Naive thymus-derived CD4-positive, alpha-beta T cell (primary cell): ENCODE measurements at places on chromosomes 2 and 18.

GRCh38 chr18:34121200-34121721 is 103.5 kb downstream of the NOL4 start:
- no peaks in the 10 kb centered on the region for H3K27me3 ChIP-seq
- no peaks in the 10 kb centered on the region for H3K4me1 ChIP-seq
- no peaks in the 10 kb centered on the region for H3K36me3 ChIP-seq
- no peak for DNase-seq

GRCh38 chr2:146037334-146037870 is 1517.5 kb upstream of the ZEB2 start:
- H3K27ac ChIP-seq: no peak overlapping the region
- no peak overlapping the region for H3K4me3 ChIP-seq
- H3K4me1 ChIP-seq: no peaks in the 10 kb centered on the region

GRCh38 chr2:221360312-221360711 is 211.8 kb downstream of the EPHA4 start:
- no peaks in the 10 kb centered on the region for H3K36me3 ChIP-seq
- H3K4me3 ChIP-seq: no peak overlapping the region
- no peaks in the 10 kb centered on the region for H3K4me1 ChIP-seq
- no peak overlapping the region for H3K27ac ChIP-seq
- DNase-seq: no peak
- H3K27me3 ChIP-seq: no peaks in the 10 kb centered on the region

GRCh38 chr2:144489315-144489916 is 30.5 kb downstream of the ZEB2 start:
- no peaks in the 10 kb centered on the region for H3K27me3 ChIP-seq
- no peak for DNase-seq
- no peak overlapping the region for H3K4me3 ChIP-seq
- H3K36me3 ChIP-seq: no peaks in the 10 kb centered on the region
- no peak overlapping the region for H3K27ac ChIP-seq

DNA sequence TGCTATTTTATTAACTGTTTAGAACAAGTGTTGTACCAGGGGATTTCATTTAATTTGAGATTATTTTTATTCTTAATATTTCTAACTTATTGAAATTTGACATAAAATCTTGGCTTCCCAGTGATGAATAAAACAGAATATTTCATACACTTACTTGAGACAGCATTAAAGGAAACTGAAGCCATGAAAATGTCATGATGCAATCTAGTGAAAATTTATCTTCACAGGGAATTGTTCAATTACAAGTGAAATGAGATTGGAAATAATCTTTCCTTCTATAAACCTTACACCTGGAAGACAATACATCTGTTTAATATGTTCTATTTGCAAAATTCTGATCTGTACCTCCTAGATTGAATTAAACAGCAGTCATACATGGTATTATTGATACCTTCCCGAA is 511.0 kb upstream of the CDH7 start:
- no peak for DNase-seq
- H3K4me3 ChIP-seq: no peak overlapping the region
- H3K4me1 ChIP-seq: no peaks in the 10 kb centered on the region
- no peaks in the 10 kb centered on the region for H3K36me3 ChIP-seq
- H3K27me3 ChIP-seq: no peaks in the 10 kb centered on the region
- no peak overlapping the region for H3K27ac ChIP-seq

GRCh38 chr18:65057439-65058083 is 693.3 kb upstream of the CDH7 start:
- H3K27me3 ChIP-seq: no peaks in the 10 kb centered on the region
- DNase-seq: no peak
- H3K4me3 ChIP-seq: no peak overlapping the region
- no peaks in the 10 kb centered on the region for H3K4me1 ChIP-seq

DNA sequence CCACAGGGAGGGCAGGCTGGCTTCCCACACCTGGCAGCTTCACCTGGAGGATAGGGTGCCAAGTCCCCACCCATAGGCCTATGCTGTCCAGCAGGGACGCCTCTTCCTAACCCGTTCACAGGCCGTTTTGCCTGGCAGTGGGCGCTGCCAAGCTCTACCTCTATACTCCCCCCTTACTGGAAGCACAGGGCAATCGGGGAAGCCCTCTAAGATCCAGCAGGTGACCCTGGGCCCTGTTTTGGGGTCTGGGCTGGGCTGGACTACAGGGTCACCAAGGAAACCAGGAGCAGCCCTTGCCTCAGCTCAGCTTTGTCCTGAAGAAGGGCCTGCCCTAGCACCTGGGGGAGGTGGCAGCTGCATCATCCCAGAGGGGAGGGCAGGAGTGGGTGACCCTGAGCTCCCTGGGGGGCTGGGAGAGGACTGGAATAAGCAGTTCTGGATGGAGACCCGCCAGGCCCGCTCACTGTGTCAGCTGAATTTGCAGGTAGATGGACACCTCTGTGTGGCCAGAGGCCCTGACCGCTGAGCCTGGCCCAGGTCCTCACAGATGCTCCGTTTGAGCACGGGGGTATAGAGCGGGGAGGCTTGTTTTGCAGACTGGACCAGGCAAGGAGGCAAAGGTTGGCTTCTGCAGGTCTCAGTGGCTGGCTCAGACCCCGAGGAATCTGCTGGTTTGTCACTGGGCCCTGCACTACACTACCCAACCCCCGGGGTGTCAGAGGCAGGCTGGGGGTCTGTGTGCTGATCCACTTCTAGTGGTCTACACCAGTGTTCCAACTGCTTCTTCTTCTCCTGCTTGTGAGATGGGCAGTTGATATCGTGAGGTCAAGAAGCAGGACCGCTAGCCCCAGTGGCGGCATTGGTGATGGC is 163.1 kb downstream of the ASB1 start:
- no peaks in the 10 kb centered on the region for H3K36me3 ChIP-seq
- H3K4me1 ChIP-seq: no peaks in the 10 kb centered on the region
- H3K27me3 ChIP-seq: no peaks in the 10 kb centered on the region
- H3K4me3 ChIP-seq: no peak overlapping the region
- no peak overlapping the region for H3K27ac ChIP-seq

DNA sequence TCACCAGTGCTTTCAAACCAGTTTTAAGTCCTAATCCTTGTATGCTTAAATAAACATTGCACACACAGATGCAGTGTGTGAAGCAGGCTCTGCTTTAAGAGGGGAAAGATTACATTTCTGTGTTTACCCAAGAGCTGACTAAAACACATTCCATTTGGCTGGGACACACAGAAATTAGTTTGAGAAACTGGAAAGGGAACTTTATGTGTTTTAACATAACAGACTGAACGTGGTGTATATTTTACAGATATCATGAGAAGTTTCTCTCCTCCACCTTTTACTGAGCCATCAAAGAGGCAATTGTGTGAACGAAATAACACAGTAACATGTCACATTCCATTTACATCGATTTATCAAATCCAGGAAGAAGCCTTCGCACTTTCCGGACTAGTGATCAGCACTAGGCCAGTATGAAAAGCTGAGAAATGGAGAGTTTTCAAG is 121.8 kb downstream of the MAIP1 start:
- no peak overlapping the region for H3K4me3 ChIP-seq
- no peaks in the 10 kb centered on the region for H3K4me1 ChIP-seq
- no peaks in the 10 kb centered on the region for H3K27me3 ChIP-seq
- no peaks in the 10 kb centered on the region for H3K36me3 ChIP-seq

DNA sequence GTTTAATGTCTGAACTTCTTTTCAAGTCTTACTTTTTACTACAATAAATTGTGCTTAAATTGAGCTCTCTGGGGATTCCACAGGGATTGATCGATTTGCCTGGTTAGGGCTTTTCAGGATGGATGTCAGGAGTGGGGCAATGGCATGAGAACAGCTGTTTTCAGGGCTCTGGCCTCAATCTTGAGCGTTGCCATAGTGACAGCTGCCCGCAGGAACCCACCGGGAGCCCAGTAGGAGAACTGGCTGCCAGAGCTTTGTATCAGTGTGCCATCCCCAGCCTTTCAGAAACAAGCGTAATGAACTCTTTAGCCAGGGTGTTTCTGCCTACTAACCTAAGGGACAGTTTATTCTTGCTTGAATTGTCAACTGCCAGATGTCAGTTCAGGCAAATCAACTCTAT is 93.5 kb downstream of the GALNT3 start:
- no peak overlapping the region for H3K4me3 ChIP-seq
- H3K4me1 ChIP-seq: no peaks in the 10 kb centered on the region
- H3K27ac ChIP-seq: no peak overlapping the region
- no peaks in the 10 kb centered on the region for H3K36me3 ChIP-seq

DNA sequence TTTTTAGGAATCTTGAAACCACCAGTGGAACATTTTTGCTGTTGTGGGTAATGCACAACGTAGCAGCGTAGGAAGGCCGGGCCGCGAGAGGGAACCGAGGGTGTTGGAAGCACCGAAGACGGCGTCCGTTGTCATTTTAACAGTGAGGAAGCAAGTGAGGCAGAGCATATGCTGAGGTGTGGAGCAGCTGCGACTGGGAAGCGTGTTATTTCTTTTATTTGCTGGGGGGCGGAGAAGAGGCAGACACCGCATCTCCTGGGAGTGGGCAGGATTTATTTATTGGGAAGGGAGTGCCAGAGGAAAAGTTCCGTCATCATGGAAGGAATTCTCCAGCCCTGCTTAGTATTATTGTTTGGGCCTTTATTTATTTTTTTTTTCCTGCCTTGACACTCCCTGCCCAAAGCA is 232.8 kb downstream of the KLHL29 start:
- no peak overlapping the region for H3K4me3 ChIP-seq
- H3K27ac ChIP-seq: no peak overlapping the region
- no peaks in the 10 kb centered on the region for H3K36me3 ChIP-seq
- DNase-seq: no peak

GRCh38 chr2:69021727-69022126 is 8.7 kb downstream of the ANTXR1 start:
- DNase-seq: no peak
- no peaks in the 10 kb centered on the region for H3K4me1 ChIP-seq
- no peak overlapping the region for H3K27ac ChIP-seq
- no peaks in the 10 kb centered on the region for H3K27me3 ChIP-seq
- no peaks in the 10 kb centered on the region for H3K36me3 ChIP-seq
- no peak overlapping the region for H3K4me3 ChIP-seq

DNA sequence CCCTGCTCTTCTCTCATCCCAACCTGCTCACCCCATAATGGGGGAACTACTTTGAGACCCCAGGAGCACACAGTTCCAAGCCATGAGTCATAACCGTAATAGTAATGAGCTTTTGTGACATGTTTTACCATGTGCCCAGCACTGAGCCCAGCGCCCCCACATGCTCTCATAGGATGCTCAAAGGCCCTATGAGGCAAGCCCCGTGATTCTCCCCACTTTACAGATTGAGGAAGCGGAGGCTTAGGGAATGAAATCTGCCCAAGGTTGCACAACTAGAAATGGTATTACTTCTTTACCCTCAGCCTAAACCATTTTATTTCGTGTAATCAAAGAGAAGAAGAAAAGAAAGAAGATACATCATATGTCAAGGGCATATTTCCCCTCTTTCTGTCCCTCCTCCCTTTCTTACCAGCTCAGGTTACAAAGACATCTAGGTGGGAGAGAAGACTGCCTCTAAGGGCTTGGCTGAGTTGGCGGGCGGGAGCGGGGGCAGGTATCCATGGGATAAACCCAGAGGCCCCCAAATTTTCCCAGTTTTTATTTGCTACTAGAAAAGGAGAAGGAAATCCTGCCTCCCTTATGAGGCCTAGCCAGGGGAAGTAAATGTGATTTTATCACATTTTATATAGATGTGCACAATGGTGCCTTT is 24.2 kb downstream of the BCL11A start:
- no peak overlapping the region for H3K27ac ChIP-seq
- no peaks in the 10 kb centered on the region for H3K4me1 ChIP-seq
- no peaks in the 10 kb centered on the region for H3K36me3 ChIP-seq
- no peak overlapping the region for H3K4me3 ChIP-seq
- DNase-seq: no peak

- no peaks in the 10 kb centered on the region for H3K4me1 ChIP-seq
- DNase-seq: no peak
- peaks cover 11% of the 10 kb centered on the region for H3K27me3 ChIP-seq
- no peak within 1 kb of the TSS for H3K4me3 ChIP-seq
- H3K27ac ChIP-seq: no peak within 1 kb of the TSS
Measured at GRCh38 chr2:149330127-149331022, at the start of gene LYPD6. LYPD6 (plus strand) TSS chr2:149330587; CDS start chr2:149437709, 107,122 bp downstream.

- H3K4me1 ChIP-seq: no peaks in the 10 kb centered on the region
- H3K4me3 ChIP-seq: no peak overlapping the region
- no peaks in the 10 kb centered on the region for H3K27me3 ChIP-seq
- H3K27ac ChIP-seq: no peak overlapping the region
Measured at GRCh38 chr2:2869553-2869952, 508.1 kb downstream of the EIPR1 start.

GRCh38 chr2:61626827-61627226 is 88.7 kb upstream of the XPO1 start:
- H3K36me3 ChIP-seq: no peaks in the 10 kb centered on the region
- no peak overlapping the region for H3K4me3 ChIP-seq
- DNase-seq: no peak

DNA sequence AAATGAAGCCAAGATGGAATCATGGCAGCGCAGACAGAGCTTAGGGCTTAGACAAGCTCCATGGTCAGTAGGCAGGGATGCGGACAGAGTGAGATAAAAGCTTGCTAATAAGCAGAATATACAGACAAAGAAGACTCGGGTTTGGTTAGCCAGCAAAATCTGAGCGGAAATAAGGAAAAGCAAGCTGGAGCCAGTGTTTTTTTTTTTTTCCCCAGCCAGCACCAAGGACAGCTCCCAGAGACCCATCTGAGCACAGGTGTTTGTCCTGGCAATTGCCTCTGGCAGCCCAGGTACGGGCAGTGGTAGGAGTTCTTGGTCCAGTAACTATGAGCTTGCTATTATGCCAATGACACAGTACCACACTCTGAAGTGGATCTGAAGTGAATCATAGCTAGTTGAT is 187.6 kb downstream of the ADCYAP1 start:
- H3K36me3 ChIP-seq: no peaks in the 10 kb centered on the region
- no peak overlapping the region for H3K4me3 ChIP-seq
- H3K27ac ChIP-seq: no peak overlapping the region
- no peaks in the 10 kb centered on the region for H3K4me1 ChIP-seq

- H3K27ac ChIP-seq: no peak overlapping the region
- H3K27me3 ChIP-seq: no peaks in the 10 kb centered on the region
- no peak for DNase-seq
- no peaks in the 10 kb centered on the region for H3K4me1 ChIP-seq
Measured at GRCh38 chr2:223768179-223768578, 69.2 kb downstream of the AP1S3 start.

GRCh38 chr2:199979398-199979797 is 24.0 kb downstream of the MAIP1 start:
- no peak overlapping the region for H3K4me3 ChIP-seq
- no peaks in the 10 kb centered on the region for H3K4me1 ChIP-seq
- H3K27ac ChIP-seq: no peak overlapping the region
- DNase-seq: no peak
- H3K27me3 ChIP-seq: no peaks in the 10 kb centered on the region

DNA sequence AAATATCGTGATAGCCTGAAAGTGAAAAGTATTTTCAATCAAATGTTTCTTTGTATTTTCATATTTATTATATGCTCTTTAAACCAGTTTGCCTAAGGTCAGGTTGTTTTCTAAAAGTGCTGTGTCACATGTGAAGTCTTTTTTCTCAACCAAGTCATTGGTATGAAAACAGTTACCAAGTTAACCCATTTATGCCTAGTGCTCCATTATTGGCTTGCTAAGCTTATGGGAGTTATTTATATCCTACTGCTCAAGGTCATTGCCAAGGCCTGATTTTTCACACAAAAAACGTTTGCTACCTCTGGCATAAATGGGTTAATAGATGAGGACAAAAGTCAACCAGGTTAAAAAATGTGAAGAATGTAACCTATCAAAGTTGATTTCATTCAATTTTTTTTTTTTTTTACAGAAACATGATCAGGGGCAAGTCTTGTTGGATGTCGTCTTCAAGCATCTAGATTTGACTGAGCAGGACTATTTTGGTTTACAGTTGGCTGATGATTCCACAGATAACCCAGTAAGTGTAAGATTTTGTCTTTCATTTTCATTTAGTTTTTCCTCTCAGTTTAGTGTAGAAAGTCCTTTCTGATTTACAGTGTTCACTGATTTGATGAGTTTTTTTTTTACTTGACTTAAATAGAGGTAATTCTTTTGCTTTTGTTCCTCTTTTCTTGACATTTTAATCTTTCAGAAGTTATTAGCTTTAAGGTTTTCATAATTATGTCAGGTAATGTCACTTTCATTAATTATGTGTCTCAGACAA is 102.6 kb downstream of the PTPN4 start:
- H3K27me3 ChIP-seq: no peaks in the 10 kb centered on the region
- no peak for DNase-seq
- H3K4me3 ChIP-seq: no peak overlapping the region
